ENCODE measurements at places on chromosomes 7 and 10.
A peak's percentile ranks its signal among the peaks of the same experiment; 100 is the strongest.

DNA sequence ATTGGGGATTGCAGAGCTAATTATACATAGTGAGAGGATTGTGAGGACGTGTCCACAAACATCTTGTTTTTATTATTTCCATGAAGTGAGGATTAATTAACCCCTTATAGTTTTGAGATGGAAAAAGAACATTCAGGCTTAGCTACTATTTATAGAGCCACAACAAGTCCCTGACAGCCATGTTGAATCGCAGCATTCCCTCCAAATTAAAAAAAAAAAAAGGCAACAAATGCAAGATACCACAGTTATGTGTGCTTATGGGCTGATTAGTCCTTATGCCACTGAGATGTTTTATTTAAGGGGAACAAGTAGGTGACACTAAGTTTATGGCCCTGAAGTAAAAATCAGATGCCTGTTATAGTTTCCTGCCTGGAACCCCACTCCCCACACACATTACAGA lies 350.3 kb downstream of the GPAM start:
- DNase-seq, result no peak

- no peak for DNase-seq
Observed at GRCh38 chr7:73539709-73540108, 17.6 kb upstream of the BAZ1B start.

- no peak for DNase-seq
Observed at GRCh38 chr7:129797214-129797789, 155.5 kb downstream of the UBE2H start.

- peak; percentile 30 for DNase-seq
Observed at GRCh38 chr7:94133460-94133859, 129.3 kb upstream of the BET1 start.
